ENCODE measurements at places on chromosomes 13 and 19.
A peak's percentile ranks its signal among the peaks of the same experiment; 100 is the strongest.

GRCh38 chr19:1540365-1540925 lies 16.6 kb downstream of the PLK5 start:
- H3K27ac ChIP-seq = no peak overlapping the region
- no peaks in the 10 kb centered on the region for H3K4me1 ChIP-seq
- no peak overlapping the region for H3K4me3 ChIP-seq
- H3K36me3 ChIP-seq = no peaks in the 10 kb centered on the region
- no peak for DNase-seq

- H3K36me3 ChIP-seq = no peaks in the 10 kb centered on the region
- no peak overlapping the region for H3K27ac ChIP-seq
- H3K4me1 ChIP-seq = no peaks in the 10 kb centered on the region
- H3K27me3 ChIP-seq = no peaks in the 10 kb centered on the region
- H3K4me3 ChIP-seq = no peak overlapping the region
- no peak for DNase-seq
These were observed 2009.6 kb downstream of the OLFM4 start for GRCh38 chr13:55038230-55038629.

GRCh38 chr13:38657191-38657590 lies 29.7 kb upstream of the FREM2 start:
- no peak overlapping the region for H3K27ac ChIP-seq
- no peak overlapping the region for H3K4me3 ChIP-seq
- H3K4me1 ChIP-seq = no peaks in the 10 kb centered on the region
- DNase-seq = no peak

- no peak overlapping the region for H3K4me3 ChIP-seq
- DNase-seq = no peak
- no peaks in the 10 kb centered on the region for H3K27me3 ChIP-seq
- peaks cover 3% of the 10 kb centered on the region for H3K4me1 ChIP-seq
- H3K27ac ChIP-seq = no peak overlapping the region
These were observed 10.2 kb downstream of the MPHOSPH8 start for GRCh38 chr13:19643652-19644051.

- peak within 1 kb of the TSS; percentile 17 for H3K4me3 ChIP-seq
- H3K4me1 ChIP-seq = no peaks in the 10 kb centered on the region
- H3K27me3 ChIP-seq = no peaks in the 10 kb centered on the region
- no peak for DNase-seq
- peak within 1 kb of the TSS; percentile 50 for H3K27ac ChIP-seq
These were observed at the start of gene CEACAM1 for GRCh38 chr19:42528354-42529247. Gene CEACAM1, minus strand, starts transcription at chr19:42528481. Its CDS starts 107 bp downstream, at chr19:42528374.

DNA sequence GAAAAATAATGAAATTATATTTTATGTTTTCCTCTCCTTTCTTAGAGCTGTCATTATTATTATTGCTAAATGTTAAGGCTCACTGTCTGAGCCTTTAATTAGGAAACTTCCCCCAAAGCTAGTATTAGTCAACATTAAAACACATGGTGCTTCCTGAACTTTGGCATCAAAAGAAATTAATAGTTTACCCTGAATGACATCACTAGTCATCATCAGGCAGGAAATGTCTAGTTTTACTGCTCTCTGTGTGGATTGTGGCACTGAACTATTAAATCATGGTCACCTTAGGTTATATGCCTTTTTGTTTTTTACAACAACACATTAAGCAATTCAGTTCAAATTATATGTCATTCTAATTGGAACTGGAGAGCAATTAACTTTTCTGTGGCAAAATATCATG lies 595.5 kb downstream of the SLITRK1 start:
- no peak overlapping the region for H3K4me3 ChIP-seq
- no peaks in the 10 kb centered on the region for H3K36me3 ChIP-seq
- H3K4me1 ChIP-seq = no peaks in the 10 kb centered on the region

- peak overlapping the region; percentile 90 for H3K4me3 ChIP-seq
- H3K36me3 ChIP-seq = no peaks in the 10 kb centered on the region
- no peaks in the 10 kb centered on the region for H3K27me3 ChIP-seq
- peak overlapping the region; percentile 95 for H3K27ac ChIP-seq
- H3K4me1 ChIP-seq = peaks cover 80% of the 10 kb centered on the region
These were observed 11.7 kb downstream of the CIC start for GRCh38 chr19:42280815-42281145.

DNA sequence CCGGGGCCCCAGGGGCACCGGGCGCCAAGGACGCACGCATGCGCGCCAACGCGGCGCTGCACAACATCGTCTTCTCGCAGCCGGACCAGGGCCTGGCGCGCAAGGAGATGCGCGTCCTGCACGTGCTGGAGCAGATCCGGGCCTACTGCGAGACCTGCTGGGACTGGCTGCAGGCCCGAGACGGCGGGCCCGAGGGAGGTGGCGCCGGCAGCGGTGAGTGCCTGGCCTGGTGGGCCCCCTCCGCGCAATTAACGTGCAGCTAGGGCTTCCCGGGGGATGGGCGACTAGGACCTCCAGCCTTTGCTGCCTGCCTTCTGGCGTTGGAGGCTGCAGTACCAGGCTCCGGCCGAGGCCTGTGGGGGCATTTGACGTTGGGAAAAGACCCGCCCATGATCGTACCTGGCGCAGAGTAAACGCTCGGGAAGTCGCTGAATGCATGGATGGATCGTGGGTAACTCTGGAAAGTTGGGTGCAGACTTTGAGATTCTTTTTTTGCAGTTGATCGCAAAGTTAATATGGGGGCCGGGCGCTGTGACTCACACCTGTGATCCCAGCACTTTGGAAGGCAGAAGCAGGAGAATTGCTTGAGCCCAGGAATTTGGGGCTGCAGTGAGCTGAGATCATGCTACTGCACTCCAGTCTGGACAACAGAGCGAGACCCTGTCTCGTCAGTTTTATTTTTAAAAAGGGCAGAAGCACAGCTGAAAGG lies 7.3 kb downstream of the APC2 start:
- H3K4me1 ChIP-seq = no peaks in the 10 kb centered on the region
- no peak for DNase-seq
- H3K27ac ChIP-seq = no peak overlapping the region
- H3K36me3 ChIP-seq = no peaks in the 10 kb centered on the region
- no peak overlapping the region for H3K4me3 ChIP-seq
- H3K27me3 ChIP-seq = peaks cover 65% of the 10 kb centered on the region

DNA sequence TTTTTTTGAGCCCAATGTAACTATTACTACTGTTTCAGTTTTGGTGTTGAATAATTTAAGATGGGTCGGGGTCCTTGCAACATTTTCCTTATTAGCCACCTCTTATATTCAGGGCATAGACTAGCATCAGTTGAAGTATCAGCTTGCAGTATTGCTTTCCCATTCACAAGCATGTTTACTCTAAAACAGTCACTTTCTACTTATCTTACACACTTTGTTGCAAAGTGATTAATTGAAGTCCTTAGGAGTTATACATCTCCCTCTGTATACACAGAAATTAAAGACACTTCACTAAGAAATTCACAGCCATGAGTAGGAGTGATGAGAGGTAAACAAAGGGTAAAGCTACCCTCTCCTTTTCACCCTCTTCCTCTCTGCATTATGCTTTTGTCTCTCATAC lies 27.6 kb downstream of the SLAIN1 start:
- H3K4me3 ChIP-seq = no peak overlapping the region
- H3K36me3 ChIP-seq = no peaks in the 10 kb centered on the region
- H3K27ac ChIP-seq = no peak overlapping the region
- no peaks in the 10 kb centered on the region for H3K27me3 ChIP-seq

DNA sequence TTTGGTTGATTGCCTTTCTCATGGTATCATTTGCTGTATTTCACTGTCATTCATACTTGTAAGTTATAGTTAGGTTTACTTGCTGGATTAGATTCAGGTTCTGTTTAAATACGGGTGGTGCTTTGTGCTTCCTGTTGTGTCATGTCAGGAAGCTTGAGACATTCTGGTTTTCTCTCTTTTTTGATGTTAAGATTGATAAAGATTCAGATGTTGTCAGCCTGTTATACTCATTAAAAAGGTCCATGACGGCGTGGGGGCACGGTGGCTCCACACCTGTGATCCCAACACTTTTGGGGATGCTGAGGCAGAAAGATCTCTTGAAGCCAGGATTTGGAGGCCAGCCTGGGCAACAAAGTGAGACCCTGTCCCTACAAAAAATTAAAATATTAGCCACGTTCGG lies 45.7 kb downstream of the NAA16 start:
- H3K36me3 ChIP-seq = peaks cover 29% of the 10 kb centered on the region
- no peak overlapping the region for H3K27ac ChIP-seq
- no peaks in the 10 kb centered on the region for H3K27me3 ChIP-seq
- no peak for DNase-seq
- H3K4me3 ChIP-seq = no peak overlapping the region

DNA sequence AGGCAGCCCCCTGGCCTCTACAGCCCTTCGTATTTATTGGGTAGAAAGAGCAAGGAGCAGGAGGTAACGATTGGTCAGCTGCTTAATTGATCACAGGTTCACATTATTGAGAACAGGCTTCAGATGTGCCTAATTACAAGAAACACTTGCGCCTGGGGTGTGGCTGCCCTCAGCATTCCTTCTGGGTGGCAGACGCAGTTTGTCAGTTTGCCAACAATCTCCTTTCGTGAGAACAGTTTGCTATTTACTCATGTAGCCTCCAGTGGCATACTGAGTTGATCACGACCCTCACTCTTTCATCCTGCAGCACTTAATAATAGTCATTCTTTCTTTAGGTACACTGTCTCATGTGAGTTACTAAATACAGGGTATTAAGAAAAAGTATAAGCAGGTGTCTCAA lies 985.6 kb downstream of the SLITRK5 start:
- no peak overlapping the region for H3K4me3 ChIP-seq
- no peak for DNase-seq
- H3K4me1 ChIP-seq = no peaks in the 10 kb centered on the region
- H3K27me3 ChIP-seq = no peaks in the 10 kb centered on the region

DNA sequence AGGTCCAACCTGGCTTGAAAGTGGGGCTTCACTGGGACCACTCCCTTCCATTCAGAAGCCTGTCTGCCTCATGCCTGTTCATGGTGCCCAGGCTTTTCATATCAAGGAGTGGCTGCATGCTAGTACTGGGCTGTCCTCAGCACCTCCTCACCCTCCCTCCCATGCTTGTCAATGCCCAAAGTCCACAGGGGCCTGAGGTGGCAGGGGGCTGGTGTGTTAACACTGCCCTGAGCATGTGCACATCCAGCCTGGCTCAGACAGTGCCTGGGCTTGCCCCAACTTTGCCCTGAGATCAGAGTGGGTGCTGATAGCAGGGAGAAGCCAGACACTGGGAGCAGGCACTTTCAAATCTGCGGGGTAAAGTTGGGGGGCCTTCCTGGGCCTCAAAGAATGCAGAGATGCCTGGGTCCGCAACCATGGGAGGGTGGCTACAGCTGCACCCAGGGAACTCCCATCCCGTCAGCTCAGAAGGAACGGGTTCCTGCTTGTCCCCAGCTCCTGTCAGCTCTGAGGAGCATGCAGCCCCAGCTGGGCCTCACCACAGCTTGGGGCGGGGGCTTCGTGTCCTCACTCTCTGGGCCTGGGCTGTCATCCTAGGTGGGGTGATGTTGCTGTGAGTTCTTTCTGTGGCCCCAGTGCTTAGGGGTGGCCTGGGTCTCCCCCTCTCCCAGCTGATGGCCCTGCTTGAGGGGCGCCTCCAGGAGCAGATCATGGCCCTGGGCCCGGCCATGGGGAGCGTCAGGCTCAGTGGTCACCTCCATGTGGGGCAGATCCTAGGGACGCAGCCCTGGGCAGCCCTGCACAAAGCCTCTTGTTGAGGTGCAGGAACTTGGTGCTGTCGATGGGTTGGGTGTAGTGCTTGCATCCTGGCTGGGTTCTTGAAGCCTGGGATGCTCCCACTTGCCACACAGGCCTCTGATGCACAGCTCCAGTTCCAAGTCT lies 830.6 kb upstream of the SLITRK5 start:
- H3K4me3 ChIP-seq = no peak overlapping the region
- no peaks in the 10 kb centered on the region for H3K4me1 ChIP-seq
- H3K27ac ChIP-seq = no peak overlapping the region
- H3K27me3 ChIP-seq = no peaks in the 10 kb centered on the region

DNA sequence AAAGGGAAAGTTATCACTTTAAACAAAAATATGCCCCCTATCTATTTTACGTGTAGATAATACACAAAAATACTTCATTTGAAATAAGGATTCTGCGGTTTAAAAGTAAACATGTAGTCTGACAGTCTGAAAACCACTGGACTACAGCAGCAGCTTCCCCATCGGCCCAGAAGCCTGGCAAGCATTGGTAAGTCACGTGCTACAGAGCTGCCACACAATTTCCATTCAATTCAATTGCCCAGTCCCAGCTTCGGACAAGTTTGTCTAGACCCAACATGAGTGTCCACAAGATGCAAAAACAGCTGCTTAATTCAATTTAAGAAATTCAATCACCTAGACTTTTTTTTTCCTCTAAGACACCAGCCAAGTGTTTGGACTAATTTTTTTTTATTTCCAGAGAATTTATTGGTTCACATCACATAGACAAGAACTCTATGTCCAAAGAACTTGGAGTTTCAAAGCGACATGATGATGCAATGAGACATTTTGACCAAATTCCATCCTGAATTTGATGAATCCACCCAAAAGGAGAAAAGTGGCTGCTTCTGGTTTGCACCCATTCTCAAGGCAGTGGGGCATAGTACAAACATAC lies 458.9 kb downstream of the COG6 start:
- no peak for DNase-seq
- H3K4me1 ChIP-seq = peaks cover 18% of the 10 kb centered on the region
- H3K36me3 ChIP-seq = no peaks in the 10 kb centered on the region
- H3K27me3 ChIP-seq = no peaks in the 10 kb centered on the region

DNA sequence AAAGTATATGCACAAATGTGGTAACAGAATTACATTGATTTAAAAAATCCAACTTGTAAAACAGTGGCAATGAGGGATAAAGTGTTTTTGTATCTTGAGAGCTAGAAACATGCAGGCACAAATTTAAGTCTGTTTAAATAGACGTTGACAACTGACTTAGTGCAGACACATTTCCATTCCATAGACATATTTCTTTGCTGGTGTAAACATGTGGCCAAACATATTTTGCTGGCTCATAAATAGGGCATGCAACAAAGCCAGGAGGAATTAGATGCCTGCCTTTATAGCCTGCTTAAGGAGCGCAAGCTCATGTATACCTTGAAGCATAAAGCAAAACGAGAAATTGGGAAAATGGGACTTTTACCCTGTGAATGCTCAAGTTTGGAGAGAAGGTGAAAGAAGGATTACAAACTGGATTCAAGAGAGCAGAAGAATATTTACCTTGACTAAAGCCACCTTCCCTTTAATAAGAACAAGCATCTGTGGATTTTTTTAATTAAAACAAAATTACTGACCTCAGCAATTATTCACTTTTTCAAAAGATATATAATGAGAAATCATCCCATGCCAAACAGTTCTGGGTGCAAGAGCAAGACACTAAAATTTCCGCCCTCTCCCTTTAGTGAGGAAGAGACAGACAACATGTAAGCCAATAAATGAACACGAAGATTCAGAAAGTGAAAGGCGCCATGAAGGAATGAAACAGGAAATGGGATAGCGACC lies 71.0 kb downstream of the DCT start:
- no peak for DNase-seq
- no peaks in the 10 kb centered on the region for H3K36me3 ChIP-seq
- H3K4me1 ChIP-seq = no peaks in the 10 kb centered on the region
- no peak overlapping the region for H3K4me3 ChIP-seq
